Anterior cingulate cortex (tissue), 58 donors: ENCODE measurements at places on chromosomes 1 and 21.

GRCh38 chr1:67192902-67193301 lies 26.6 kb downstream of the IL23R start:
- DNase-seq, result no peak

DNA sequence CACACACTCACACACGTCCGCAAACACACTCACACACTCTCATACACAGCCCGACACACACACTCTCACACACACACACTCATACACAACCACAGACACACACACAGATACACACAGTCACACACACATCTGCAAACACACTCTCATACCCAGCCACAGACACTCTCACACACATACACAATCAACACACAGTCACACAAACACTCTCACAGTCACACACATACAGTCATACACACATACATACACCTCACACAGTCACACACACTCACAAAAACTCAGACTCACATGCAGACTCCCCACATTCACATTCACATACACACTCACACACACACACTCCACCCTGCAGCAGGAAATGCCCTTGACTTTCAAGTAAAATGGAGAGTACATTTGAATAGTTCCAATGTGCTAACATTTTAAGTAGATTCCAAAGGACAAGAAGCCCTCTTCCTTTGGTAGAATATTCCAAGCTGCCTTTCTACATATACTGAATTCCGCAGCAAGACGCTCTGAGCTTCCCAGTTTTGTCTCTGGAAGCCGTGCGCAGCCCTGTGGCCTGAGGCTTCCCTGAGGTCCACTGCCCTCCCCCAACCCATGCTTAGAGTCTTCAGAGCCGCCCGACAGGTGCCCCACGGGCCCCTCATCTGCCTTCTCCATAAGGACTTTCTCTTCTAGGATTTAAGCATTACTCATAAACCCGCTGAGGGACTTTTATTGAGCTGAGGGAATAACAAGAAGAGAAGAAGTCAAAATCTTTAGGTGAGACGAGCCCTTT lies 9.7 kb downstream of the BATF3 start:
- DNase-seq, result no peak

DNA sequence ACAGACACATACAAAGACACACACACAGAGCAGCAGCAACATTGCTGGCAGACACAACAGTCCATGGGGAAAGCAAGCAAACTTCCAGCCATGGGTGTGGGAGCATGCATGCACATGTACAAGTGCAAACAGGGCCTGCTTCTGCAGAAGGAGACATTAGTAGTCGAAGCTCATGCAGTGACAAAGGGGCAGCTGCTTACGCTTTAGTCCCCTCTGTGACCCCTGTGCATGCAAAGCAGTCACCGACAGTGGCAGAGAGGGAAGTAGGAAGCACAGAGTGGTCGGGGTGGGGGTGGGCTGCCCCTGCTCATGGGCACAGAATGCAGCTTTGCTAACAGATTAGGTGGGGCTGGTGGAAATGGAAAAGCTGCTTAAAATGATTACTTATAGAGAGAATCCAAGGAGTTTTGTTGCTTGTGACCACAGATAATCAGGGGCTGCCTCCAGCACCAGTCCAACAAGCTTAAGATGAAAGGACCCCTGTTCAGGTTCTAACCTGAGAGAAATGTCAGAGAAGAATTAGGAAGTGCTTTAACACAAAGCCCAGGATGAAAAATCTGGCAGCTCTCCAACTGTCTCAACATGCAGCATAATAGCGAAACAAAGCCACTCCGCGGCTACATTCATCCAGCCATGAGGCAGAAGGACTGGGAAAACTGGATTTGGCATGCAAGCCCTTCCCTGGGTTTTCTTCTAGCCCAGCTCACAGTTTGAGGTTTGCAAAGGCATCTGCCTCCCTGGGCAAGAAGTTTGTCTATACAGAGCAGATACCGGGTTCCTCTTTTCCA lies 378.9 kb downstream of the KCNH1 start:
- DNase-seq, result no peak

- DNase-seq, result no peak
These were observed 134.6 kb upstream of the BARHL2 start for GRCh38 chr1:90851711-90852050.

GRCh38 chr1:168091720-168092550 lies 44.8 kb downstream of the GPR161 start:
- DNase-seq, result no peak

DNA sequence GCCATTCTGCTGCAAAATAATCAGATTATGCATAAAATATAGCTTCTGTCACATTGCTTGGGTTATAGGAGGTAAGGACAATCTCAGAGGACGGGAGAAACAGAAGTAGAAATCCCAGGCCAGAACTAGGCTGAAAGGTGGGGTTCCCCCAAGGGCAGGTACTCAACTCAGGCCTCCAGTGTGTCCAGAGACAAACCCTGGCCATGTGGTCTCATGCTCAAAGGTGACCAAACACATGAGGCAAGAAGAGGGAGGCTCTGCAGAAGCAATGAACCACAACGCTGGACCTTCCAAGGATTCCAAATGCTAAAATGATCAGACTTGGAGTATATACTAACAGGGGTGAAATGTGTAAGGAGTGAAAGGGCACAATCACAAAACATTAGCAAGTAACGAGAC lies 103.8 kb downstream of the DMRTB1 start:
- no peak for DNase-seq

DNA sequence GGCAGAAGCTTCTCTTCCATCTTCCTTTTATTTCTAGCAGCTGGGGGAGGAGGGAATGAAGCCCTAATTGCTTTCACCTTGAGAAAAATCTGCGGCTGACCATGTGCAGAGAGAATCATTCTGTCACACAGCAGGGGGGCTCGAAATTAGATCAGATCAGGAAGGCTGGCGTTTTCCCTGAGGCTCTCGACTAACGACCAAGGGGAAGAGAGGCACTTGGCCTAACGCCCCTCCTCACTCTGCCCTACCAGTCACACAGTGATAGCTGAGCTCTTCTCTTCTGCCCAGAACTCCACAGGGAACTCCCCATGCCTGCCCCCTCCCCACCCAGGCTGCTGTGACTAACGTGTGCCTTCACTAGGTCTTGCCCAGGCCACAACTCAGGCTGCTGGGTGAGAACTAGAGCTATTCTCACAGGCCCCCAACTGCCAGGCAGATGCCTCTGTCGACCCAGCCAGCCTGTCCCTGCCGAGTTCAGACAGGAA lies 26.5 kb upstream of the KHDRBS1 start:
- no peak for DNase-seq

- no peak for DNase-seq
These were observed 444.1 kb downstream of the PLPP3 start for GRCh38 chr1:56135069-56135863.

GRCh38 chr1:2981981-2982614 lies 39.2 kb upstream of the ACTRT2 start:
- DNase-seq, result no peak

DNA sequence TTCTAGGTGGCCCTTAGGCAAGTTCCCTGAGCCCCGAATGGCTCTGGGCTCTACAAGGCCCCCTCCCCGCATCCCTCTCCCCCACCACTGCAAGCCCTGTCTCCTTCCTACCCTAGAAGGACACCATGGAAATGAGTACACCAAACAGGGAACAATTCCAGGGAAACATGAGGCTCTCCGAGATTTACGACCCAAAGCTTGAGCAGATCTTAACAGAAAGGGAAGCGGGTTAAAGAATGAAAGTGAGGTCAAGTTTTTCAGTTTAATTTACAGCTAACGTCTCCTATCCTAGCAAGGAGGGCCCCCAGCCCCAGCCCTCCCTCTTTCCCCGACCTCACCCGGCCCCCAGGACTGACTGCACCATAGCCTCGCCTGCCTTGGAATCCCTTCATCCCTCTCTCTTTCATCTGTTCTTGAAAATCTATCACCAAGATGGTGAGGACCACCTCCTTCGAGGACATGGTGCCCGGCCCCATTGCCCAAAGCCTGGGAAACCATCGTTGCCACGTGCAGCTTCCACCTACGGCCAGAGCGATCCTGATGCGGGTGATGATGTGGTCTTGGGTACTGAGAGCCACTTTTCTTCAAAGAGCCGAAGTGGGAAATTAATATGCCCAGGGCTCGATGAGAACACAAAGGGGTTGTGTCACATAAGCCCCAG lies 30.5 kb downstream of the SIM2 start:
- no peak for DNase-seq

DNA sequence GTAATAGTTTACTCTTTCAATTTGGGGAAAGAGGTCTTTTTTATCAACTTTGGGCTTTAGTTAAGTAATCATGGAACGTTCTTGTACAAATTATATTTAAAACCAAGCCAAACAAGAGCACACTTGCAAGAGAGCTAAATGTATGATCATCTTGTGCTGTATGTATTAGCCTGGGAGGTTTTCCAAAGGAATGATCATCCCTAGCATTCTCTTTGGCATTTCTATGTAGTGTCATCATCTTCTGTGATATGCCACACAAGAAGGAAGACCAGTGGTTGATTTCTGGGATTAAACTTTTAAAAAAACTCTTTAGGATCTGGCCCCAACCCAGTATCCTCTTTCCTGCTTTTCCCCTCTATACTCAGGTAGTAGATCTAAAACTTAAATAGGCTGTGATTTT lies 38.4 kb upstream of the KCNQ4 start:
- no peak for DNase-seq

- DNase-seq, result no peak
These were observed 16.0 kb downstream of the DHRS3 start for GRCh38 chr1:12601700-12602658.

DNA sequence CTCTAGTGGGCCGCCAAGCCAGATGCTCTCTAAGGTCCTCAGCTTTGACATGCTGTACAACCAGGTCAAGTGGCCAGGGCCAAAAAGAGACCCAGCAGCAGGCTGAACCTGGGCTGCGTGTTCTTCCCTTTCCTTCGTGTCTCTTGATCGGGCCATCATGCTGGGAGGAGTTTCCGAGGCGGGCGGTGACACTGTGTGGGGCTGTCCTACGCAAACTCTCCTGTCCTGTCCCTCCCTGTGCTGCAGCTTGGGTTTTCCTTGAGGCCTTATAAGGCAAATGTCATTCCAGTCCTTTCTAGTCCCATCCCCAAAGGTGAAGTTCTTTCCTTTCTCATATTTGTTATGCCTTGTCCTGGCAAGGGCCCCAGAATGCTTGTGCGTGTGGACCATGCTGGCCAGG lies 56.7 kb downstream of the ARHGEF10L start:
- DNase-seq, result no peak

DNA sequence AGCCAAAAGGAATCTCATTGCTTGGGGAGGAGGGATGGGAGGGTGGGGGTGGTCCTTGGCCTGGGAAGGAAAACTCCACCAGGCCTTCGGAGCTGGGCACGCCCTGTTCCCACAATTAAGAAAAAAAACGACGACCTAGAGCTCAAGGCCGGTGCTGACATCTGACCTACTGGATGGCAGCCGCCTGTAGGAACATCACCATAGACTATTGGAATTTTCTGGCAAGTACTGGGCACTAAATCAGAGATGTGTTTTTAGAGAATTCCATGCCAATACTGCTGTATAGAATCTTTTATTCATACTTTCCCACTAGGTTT lies 729 bp downstream of the NADK start:
- no peak for DNase-seq

GRCh38 chr1:57517587-57518374 lies 93.9 kb upstream of the DAB1 start:
- DNase-seq, result no peak

DNA sequence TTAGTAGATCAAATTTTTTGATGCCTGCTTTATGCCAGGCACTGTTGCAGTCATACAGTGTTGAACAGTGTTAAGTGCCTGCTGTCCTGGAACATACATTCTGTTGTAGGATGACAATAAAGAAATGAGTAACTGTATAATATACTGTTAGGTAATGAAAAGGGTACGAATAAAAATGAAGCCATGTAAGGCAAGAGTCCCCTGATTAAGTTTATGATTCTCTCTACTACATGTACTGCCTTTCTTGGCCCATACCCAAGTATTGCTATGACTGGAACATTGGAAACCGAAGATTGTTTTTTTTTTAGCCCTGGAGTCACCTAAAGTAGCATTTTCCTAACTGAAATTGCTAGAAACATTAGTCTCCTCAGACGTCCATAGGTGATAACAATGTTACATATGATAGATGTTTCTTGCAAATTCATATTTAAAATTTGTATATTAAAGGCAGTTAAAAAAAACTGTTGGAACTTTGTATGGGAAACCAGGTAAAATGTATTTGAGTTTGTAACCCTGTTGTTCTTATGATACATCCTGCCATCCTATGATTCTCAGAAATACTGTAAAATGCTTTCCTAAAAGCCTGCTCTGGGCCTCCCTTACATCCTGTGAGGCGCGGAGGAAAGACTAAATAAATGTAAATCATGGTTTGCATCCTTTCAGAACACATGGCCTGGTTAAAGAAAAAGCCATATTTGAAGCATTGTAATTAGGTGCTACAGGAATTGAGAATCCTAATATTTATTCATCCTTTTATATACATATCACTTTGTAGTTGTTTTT lies 5.8 kb downstream of the ATP5PB start:
- DNase-seq, result no peak

DNA sequence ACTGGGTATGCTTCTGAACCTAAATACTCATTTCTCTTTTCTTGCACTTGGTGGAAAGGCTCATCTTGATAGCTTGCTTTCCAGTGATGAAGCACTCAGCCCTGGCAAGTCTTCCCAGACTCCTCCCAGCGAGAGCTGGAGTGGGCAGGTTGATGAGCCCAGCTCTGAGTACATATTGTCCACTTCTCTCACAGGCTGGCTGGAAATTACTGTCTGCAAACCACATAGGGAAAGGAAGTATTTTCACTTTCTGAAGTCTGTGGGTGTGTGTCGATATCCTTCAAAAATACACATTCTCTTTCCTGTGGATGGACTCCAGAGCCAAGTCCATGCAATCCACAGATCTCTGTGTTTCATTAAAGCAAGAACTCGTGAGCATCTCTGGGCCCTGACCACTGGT lies 38.7 kb upstream of the CNTN2 start:
- DNase-seq, result no peak

- no peak for DNase-seq
These were observed 5.1 kb upstream of the RIPPLY3 start for GRCh38 chr21:37001441-37001840.

GRCh38 chr21:28832013-28832714 lies 160.5 kb downstream of the LTN1 start:
- no peak for DNase-seq

DNA sequence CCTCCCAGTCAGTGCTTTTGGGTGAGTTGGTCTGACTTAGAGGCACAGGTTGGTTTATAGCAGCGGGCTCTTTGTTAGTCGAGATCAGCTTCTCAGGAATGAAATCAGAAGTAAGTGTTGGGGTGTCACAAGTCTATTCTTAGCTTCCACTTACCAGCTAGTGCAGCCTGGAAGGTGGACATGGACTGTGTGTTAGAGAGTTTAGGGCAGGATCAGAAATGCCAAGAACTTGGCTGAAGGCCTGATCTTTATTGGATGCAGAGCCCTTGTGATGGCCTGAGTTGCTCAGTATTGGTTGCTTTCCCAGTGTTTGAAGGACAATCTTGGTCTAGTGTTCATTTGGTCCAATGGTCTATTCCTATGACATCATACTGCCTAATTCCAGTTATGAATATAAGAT lies 377.0 kb upstream of the USP24 start:
- no peak for DNase-seq

DNA sequence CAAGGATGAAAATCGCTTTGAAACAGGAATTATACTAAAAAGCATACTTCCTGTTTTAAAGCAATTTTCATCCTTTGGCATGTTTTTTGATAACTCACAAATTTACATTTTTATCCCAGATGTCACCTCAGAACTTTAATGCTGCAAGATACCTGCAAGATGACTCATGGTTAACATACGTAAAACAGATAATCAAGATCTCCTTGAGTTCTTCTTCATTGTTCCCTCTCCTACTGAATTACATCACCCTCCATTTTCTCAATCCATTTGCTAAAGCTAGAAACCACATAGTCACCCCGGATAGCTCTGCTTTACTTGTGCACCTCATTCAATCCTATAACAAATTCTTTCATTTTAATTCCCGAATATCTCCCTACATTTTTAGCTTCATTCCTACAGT lies 1114.2 kb downstream of the PLA2G4A start:
- no peak for DNase-seq

GRCh38 chr1:179351281-179351680 lies 14.5 kb upstream of the AXDND1 start:
- no peak for DNase-seq
